NCI-H187 treated with DMSO at 0.1 percent for 48 hours (cell line): ENCODE measurements at places on chromosomes 12 and 14.

- DNase-seq: no peak
These were observed 36.1 kb upstream of the NEDD1 start for GRCh38 chr12:96870946-96871345.

- no peak for DNase-seq
These were observed 82.9 kb downstream of the RCOR1 start for GRCh38 chr14:102675396-102675795.

- no peak for DNase-seq
These were observed 16.9 kb downstream of the ABCB9 start for GRCh38 chr12:122949405-122949804.

DNA sequence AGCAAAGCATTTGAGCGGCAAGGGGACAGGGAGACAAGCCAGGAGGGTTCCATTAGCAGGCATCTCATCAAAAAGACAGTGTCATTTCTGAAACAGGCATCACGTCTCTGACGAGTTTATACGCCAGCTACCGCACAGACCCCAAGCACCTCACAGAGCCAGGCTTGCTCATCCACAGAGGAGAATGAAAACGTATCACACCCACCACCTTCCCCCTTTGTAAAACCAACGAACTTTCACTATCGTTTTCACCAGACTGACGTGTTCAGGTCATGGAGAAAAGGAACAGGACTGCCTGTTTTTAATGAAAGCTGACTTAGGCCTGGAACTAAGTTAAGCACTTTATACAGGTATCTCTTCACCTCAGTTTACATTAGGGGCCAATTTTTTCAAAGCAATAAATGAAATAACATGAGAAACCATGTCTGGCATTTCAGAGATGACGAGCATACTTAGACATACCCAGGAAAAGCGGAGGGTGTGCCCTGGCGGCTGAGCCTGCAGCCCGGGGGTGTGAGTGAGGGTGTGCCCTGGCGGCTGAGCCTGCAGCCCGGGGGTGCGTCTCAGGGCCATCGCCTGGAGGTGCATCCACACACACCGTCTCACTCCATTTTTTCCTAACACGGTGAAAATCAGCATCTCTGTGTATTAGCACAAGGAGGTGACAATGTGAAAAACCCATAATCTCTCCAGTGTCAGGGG, 41.9 kb downstream of the STX2 start:
- no peak for DNase-seq

DNA sequence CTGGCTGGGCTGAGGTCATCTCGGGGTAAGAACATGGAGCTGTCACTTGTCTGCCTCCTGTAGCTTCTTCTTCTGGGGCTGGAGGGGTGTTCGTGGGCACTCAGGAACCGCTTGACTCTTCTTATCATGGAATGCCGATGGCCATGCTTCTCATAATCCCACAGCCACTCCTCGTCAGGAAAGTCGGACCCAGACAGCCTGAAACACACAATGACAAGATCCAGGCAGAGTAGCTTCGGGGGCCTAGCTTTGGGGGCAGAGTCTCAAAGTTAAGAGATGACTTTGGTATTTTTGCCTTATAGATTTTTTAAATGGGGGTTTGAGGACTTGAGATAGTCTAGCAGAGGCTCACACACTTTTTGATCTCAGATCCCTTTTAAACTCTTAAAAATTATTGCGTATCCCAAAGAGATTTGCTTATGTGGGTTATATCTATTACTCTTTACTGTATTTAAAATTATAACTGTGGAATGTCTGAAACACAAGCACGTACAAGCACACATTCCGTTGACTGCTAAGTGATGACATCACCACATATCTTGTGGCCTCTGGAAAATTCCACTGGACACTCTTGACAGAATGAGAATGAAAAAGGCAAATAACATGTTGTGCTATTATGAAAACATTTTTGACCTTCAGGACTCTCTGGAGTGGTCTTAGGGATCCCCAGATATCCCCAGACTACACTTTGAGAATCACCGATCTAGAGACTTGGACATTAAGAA, 43.3 kb downstream of the BEST3 start:
- DNase-seq: no peak

- DNase-seq: no peak
These were observed 98.7 kb upstream of the ATF1 start for GRCh38 chr12:50665170-50665569.

GRCh38 chr12:56010111-56010570, 10.7 kb upstream of the IKZF4 start:
- no peak for DNase-seq

GRCh38 chr12:94147991-94148738, at the start of gene PLXNC1:
TSS of gene PLXNC1 (plus strand) at chr12:94148577. CDS start at chr12:94148972, 395 bp downstream.
- no peak for DNase-seq

GRCh38 chr12:101680647-101681046, 16.8 kb upstream of the CHPT1 start:
- no peak for DNase-seq

- no peak for DNase-seq
These were observed 1885.8 kb upstream of the SEL1L start for GRCh38 chr14:83419420-83419819.

DNA sequence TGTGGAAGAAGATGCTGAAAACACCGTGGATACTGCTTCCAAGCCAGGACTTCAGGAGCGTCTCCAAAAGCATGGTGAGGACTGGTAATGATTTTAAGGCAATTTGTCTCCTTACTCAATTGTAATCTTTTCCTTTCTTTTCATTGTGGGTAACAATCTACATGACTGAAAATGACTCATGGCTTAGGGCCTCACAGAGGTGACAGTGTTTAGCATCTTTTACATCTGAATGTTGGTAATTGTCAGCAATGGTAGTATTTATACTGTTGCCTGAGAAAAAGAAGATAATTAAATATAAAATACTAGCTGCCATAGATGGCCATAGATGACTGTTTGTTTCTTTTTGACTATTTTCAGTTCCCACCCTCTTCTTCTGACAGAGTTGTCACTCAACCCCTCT, 31.6 kb downstream of the TULP3 start:
- no peak for DNase-seq

- no peak for DNase-seq
These were observed 140.3 kb downstream of the GCH1 start for GRCh38 chr14:54762296-54762695.

GRCh38 chr12:241266-241665, 21.4 kb downstream of the SLC6A13 start:
- no peak for DNase-seq

DNA sequence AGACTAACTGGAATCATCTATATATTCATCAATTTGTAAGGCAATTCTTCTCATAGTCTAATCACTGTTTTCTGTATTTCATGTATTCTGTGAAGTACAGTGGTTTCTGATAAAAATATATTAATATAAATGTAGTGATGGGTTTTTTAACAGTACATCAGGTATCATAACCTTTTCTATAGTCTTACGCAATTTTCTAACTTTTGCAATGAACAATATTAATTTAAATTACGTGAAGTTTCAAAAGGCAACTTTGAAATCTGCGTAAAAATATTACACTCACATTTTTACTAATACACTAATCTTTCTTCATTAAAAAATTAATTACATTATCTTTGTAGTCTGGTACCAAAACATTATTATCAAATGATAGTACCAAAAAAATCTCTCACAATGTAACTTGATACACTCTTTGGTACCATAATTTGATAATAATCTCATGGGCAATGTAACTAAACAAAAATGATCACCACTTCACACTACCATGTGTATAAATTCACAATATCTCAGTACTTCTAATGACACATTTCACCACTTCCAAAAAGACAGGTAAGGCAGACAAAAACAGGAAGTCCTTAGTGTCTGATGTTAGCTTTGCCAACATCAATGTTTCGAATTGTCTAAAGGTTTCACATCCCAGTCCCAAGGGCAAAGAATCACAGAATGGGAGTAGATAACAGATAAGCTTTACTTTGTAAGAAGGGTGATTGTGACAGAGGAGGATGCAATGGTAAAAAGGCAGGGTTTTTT, 8.7 kb downstream of the DNAI7 start:
- DNase-seq: no peak

GRCh38 chr14:100789460-100790417, 36.2 kb upstream of the MEG3 start:
- no peak for DNase-seq

DNA sequence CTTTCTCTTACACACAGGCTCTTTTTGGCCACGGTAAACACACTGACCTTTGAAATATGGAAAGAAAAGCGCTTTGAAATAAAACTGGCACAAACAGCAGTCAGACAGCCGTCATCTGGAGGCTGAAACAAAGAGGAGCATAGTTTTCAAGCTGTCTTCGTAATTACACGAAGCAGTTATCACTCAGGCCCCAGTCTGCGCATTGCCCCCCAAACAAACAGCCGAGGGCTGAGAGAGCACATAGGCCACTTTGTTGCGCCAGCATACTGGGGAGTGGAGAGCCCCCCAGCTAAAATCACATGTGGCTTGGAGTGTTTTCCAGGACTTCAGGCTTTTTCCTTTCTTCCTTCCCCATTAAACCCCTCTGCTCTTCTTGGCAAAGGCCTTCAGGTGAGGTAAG, 142.9 kb upstream of the BTG1 start:
- no peak for DNase-seq
